ENCODE measurements at places on chromosomes 12 and 14.

GRCh38 chr14:64549791-64550620 lies at the start of gene PPP1R36:
TSS of gene PPP1R36 (plus strand) at chr14:64549961. CDS start at chr14:64549998, 37 bp downstream.
- DNase-seq, result peak; percentile 39

- no peak for DNase-seq
Measured at GRCh38 chr12:110234755-110235154, 46.3 kb upstream of the ATP2A2 start.

- no peak for DNase-seq
Measured at GRCh38 chr14:100910888-100911664, 7.6 kb upstream of the RTL1 start.

- no peak for DNase-seq
Measured at GRCh38 chr12:131251336-131252101, 297.8 kb downstream of the ADGRD1 start.

GRCh38 chr14:52067873-52068614 lies 815 bp downstream of the NID2 start:
- DNase-seq, result no peak

GRCh38 chr12:7583471-7583870 lies 79.9 kb upstream of the CD163 start:
- DNase-seq, result no peak

DNA sequence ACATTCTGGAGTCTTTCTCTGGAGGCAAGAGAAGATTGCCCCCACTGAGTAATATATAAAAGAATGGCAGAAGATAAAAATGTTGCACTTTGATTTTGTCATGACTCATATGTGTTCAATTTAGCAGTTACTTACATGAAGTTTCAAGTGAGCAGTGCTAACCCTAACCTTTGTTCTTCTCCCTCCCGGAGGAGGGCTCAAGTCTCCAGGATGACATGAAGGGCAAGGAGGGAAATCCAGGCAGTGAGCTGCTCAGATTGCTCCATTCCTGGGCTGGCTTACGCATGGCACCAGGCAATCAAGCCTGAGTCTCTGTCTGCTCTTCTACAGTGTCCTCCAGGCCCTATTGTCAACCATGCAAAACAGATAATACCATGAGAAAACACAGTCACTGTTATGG lies 322.3 kb downstream of the DUSP6 start:
- DNase-seq, result no peak

DNA sequence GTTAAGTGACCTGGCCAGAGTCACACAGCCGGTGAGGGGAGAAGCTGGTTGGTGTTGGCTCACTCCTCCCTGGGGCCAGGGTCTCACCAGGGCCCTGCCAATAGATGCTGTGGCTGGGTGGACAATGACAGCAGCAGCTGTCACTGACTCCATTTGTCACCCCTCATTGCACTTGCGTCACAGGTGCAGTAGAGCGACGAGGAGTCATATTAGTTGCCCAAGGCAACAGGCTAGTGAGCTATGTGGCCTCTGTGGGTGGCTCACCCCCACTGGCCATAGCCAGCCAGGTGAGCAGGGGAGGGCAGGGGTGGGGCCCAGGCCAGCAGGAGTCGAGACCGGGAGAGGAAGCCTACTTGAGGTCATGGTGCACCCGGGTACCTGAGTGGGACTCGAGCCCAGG lies 9.7 kb downstream of the SLC25A47 start:
- DNase-seq, result no peak

GRCh38 chr14:50675597-50675996 lies 7.5 kb upstream of the SAV1 start:
- DNase-seq, result no peak

GRCh38 chr12:25775968-25776367 lies 182.5 kb upstream of the RASSF8 start:
- no peak for DNase-seq
